ENCODE measurements at places on chromosomes 1 and 21.
A peak's percentile ranks its signal among the peaks of the same experiment; 100 is the strongest.

DNA sequence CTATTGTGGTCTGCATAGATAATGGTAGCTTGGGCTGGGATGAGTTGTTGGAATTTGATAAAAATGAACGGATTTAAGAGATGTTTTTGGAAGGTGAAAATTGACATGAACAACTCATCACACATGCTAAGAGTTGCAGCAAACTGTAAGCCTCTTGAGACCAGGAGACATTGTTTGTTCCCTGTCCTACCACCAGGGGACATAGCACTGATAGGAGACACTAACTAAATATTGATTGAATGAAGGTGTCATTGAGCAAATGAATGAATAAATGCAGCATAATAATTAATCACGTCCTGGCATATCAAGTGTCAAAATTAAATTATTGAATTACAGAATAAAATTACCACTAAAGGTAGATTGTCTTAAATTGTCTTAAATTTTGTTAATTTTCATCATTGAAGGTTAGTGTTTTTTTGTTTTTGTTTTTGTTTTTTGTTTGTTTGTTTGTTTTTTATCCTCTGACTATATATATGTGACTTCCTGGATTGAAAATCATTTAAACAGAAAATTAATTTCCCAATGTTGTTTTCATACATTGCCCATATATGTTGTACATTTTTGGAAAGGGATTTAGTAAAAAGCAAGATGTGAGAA is 285.3 kb upstream of the C1orf105 start:
- DNase-seq, result no peak

GRCh38 chr1:214186103-214186824 is 94.7 kb upstream of the SMYD2 start:
- no peak for DNase-seq

DNA sequence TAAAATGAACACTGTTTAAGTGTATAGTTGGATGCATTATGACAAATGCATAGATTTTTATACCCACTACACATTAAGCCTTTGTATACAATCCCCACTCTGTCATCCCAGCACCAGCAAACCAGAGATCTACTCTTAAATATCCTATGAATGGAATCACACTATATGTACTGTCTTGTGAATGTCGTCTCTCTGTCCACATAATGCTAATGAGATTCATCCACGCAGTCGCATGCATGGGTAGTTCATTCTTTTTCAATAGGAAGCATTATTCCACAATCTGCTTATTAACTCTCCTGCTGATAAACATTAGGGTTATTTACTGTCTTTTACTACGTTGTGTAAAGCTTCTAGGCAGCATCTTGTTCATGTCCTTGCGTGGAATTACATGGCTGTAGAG is 892.3 kb downstream of the LTN1 start:
- no peak for DNase-seq

GRCh38 chr1:25109531-25109951 is 122.8 kb downstream of the SYF2 start:
- DNase-seq, result no peak

DNA sequence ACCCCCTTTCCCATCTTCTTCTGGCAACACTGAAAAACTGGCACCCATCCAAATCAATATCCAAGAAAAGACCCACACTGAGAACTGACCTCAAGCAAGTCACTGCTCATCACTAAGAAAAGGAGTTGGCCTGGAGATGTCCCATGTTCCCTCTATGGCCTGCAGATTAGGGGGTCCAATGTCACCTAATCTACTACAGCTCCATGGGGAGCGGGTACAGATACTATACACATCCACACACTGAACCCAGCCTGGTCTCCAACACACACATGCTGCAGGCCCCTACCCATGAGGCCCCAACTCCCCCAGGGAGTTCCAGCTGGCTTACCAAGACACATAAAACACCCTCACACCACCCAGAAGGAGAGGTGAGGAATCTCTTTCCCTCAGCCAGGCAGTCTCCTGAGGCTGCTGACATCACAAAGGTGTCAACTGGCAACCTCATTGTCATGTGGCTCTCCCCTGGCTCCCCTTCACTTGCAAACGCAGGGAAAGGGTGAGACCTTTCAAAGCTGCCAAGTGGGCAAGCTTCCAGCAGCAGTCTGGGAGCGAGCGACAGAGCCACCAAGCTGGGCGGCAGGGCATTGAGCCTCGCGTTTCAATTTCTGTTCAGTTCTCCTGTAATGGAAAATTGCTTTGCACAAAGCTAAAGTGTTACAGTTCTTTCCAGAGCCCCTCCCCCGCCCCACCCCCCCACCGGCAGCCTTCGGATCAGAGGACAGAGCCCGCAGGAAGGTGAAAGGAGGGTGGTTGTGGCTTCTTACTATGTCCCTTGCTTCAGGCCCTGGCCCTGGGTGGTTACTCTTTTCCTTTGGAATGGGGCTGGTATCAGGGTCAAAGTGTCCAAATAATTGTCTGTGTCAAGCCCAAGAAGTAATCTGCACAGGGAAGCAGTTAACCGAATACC is at the start of gene LRRC52:
TSS of gene LRRC52 (plus strand) at position 469 of the 907 bp plus-strand sequence. CDS start at position 766, 297 bp downstream.
- no peak for DNase-seq

GRCh38 chr1:98090351-98090750 is 169.5 kb upstream of the DPYD start:
- peak; percentile 6 for DNase-seq

GRCh38 chr1:95067062-95067461 is 5.7 kb downstream of the ALG14 start:
- DNase-seq, result no peak

DNA sequence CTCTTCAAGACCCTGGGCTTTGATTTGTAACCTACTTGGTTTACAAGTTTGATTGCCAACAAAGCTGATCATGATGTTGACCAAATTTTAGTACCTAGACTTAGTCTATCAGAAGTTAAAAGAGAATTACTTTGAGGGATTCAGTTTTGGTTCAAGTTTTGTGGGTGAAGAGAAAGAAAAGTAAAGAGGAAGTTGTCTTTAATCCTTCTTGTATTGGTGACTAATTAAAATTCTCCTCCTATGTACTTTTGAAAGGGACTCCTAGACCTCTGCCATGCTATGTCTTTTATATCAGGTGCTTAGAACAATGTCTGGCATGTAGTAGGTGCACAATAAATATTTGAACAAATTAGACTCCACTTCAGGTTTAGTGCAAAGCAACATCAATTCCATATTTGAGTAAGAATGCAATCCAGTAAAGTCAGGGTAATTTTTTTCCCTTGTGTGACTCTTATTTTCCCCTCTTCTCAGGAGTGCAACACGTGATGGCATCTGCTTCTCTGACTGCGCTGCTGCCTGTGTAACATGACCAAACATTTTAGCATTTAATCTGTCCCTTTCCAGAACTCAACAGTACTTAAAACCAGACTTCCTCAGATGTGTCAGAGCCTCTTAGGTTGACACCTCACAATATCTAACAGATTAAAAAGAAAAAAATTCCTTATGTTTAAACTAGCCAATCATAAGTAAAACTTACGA is 41.1 kb upstream of the KCNQ4 start:
- DNase-seq, result no peak

GRCh38 chr1:111392460-111392945 is 35.0 kb downstream of the OVGP1 start:
- DNase-seq, result no peak

DNA sequence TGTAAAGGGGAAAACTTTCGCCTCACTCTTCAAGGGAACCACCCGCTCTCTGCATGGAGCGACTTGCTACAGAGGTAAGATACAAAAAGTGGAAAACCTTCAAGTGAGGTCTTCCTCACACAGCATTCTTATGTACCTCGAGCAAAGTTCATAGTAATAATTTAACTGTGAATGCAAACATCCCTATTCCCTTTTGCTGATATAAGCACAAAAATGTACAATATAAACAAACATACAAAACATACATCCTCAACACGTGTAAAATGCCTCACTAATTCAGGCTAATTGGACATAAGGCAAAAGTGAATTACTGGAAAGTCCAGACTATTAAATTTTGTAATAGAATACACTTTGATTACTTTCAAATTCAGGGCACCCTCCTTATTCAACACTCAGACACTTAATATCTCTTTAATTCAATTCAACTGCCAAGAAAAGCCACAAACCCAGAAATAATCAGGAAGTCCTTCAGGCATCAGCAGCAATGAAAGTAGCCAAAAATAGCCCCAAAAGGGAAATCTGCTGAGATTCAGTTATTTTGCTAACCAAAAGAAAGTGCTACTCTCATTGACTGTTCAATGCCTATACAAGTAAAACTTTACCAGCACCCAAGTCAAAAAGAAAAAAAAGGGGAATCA is 15.2 kb upstream of the LMX1A start:
- DNase-seq, result no peak

- DNase-seq, result no peak
These were observed 80.3 kb downstream of the SLC35A3 start for GRCh38 chr1:100050139-100050538.

- DNase-seq, result no peak
These were observed 64.0 kb upstream of the COA6 start for GRCh38 chr1:234309243-234309597.

GRCh38 chr1:36352910-36353878 is 29.7 kb upstream of the EVA1B start:
- peak; percentile 1 for DNase-seq

- DNase-seq, result peak; percentile 51
These were observed 46.5 kb downstream of the RAP1GAP start for GRCh38 chr1:21622466-21623315.

GRCh38 chr1:21814241-21814918 is 2.3 kb downstream of the LDLRAD2 start:
- no peak for DNase-seq

- DNase-seq, result no peak
These were observed 182.2 kb downstream of the GIPC2 start for GRCh38 chr1:78227705-78228635.

DNA sequence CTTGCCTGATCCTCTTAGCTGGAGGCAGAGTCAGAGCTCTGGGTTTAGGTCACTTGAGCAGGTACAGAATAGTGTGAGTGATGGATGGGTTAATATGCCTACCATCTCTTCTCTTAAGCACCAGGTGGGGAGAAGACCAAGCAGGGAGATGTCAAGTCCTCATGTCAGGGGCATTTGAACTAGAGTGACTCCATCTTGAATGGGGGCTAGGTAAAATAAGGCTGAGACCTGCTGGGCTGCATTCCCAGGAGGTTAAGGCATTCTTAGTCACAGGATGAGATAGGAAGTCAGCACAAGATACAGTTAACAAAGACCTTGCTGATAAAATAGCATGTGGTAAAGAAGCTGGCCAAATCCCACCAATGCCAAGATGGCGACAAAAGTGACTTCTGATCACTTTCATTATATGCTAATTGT is 77.4 kb upstream of the BTG3 start:
- DNase-seq, result no peak

- no peak for DNase-seq
These were observed 5.8 kb downstream of the RAP1GAP start for GRCh38 chr1:21663248-21663950.

GRCh38 chr1:231626951-231627614 is 493 bp downstream of the DISC1 start:
- peak; percentile 3 for DNase-seq

DNA sequence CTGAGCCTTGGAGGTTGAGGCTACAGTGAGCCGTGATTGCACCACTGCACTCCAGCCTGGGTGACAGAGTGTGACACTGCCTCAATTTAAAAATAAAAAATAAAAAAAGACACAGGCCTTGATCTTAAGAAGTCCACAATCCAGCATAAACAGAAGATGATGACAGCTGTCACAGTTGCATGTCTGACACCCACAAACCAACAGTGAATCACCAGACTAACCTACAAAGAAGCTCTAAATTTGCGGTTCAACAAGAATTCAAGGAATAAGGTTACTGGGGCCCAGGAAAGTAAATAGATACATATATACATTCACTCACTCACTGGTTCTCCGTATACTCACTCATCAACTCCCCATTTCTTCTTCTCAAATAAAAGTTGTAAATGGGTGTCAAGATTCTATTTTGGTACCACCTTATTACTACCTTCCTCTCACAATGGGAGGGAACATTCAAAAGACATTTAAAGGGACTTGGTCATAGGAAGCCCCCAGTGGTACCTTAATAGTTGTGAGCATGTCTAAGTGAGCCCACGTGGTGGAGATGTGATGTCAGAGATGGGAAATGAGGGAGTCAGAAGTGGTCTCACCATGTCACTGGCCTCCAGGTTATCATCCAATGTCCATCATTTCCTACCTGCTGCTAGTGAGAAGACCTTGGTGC is 66.9 kb upstream of the PRDX6 start:
- DNase-seq, result no peak

GRCh38 chr1:238621405-238621804 is 730.7 kb upstream of the ZP4 start:
- no peak for DNase-seq

DNA sequence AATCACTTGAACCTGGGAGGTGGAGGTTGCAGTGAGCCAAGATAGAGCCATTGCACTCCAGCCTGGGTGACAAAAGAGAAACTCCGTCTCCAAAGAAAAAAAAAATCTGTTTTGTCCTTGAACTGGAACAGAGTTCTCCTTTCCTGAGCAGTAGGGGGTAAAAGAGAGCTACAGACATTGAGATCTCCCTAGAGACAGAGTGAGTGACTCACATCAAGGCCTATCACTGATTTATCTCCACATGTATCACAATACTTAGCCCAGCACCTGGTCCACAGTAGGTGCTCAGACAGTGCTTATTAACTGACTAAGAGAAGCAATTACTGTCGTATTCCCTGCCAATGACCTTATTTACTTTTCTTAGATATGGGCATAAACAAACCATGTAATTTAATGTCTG is 354.1 kb upstream of the C1orf87 start:
- DNase-seq, result no peak

DNA sequence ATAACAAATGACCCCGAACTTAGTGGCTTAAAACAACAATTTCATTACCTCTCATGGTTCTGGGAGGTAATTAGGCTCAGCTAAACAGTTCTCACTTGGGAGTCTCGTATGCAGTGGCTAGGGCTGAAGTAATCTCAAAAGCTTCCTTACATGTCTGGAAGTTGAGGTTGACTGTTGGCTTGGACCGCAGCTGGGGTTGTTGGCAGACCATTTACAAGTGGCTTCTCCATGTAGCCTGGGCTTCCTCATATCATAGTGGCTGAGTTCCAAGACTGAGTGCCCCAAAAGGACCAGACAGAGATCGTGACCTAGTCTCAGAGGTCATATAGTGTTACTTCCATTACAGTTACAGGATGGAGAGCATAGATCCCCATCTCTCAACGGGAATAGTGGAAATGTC is 2.4 kb upstream of the POGZ start:
- no peak for DNase-seq

- no peak for DNase-seq
These were observed 30.0 kb downstream of the BCAS2 start for GRCh38 chr1:114551400-114551799.

DNA sequence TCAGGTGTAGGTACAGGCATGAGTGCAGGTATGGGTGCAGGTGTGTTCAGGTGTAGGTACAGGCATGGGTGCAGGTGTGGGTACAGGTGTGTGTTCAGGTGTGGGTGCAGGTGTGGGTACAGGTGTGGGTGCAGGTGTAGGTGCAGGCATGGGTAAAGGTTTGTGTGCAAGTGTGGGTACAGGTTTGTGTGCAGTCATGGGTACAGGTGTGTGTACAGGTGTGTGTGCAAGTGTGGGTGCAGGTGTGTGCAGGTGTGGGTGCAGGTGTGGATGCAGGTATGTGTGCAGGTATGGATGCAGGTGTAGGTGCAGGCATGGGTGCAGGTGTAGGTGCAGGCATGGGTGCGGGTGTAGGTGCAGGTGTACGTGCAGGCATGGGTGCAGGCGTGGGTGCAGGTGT is 79.4 kb upstream of the ACTL8 start:
- DNase-seq, result no peak

All from kidney glomerular epithelial cell (primary cell).